ENCODE measurements at places on chromosomes 13 and 19.

DNA sequence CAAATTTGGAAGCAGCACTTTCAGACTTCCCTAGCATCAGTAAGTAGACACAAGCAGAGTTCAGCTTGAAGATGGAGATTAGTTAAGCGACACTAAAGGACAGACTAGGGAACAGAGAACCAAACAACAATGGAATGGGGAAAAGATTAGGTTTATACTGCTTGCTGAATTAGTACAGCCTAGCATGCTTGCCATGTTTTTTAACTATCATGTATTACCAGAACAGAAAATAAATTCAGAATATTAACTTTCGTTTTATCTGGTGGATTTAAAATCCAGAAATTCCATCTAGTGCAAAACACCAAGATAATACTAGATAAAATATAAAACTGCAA lies 451.5 kb upstream of the SLC10A2 start:
- no peak for DNase-seq

- DNase-seq: peak; percentile 66
Measured at GRCh38 chr19:17943274-17944221, 10.7 kb downstream of the CCDC124 start.

DNA sequence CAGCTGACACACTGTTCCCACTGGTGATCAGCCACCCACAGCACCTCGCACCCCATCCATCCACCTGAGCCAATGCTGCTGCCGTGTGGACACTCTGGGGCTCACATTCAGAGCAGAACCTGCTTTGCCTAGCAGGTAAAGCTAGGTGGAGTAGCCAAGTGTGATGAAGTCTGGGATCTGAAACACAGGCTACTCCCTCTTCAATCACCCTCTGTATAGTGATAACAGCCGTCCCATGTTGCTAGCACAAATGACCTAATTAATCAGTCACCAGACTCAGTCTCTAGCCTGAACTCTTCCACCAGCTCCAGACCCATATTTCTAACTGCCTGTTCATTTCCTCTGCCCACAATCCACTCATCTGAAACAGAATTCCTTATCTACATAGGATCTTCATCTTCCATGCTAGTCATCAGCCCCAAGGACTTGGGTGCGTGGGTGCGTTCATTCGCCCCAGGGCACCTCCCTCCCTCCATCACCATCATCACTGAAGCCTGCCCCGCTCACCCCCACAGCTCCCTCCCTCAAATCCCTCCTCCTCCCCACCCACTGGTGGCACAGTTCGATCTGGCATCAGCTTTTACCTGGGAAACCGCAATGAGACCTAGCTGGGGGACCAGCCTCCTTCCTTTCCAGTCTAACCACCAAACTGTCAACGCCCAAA lies 19.8 kb downstream of the STK24 start:
- DNase-seq: no peak

- no peak for DNase-seq
Measured at GRCh38 chr13:63636316-63636993, 2220.8 kb upstream of the PCDH20 start.

GRCh38 chr13:55517312-55517711 lies 1623.4 kb upstream of the PRR20A start:
- no peak for DNase-seq

- DNase-seq: no peak
Measured at GRCh38 chr13:78662467-78662866, 3.5 kb upstream of the OBI1 start.

DNA sequence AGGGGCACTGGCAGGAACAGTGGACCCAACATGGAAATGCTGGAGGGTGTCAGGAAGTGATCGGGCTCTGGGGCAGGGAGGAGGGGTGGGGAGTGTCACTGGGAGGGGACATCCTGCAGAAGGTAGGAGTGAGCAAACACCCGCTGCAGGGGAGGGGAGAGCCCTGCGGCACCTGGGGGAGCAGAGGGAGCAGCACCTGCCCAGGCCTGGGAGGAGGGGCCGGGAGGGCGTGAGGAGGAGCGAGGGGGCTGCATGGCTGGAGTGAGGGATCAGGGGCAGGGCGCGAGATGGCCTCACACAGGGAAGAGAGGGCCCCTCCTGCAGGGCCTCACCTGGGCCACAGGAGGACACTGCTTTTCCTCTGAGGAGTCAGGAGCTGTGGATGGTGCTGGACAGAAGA lies 4.1 kb downstream of the KLK2 start:
- DNase-seq: no peak

GRCh38 chr13:72295153-72295552 lies 428.1 kb upstream of the DACH1 start:
- DNase-seq: no peak

DNA sequence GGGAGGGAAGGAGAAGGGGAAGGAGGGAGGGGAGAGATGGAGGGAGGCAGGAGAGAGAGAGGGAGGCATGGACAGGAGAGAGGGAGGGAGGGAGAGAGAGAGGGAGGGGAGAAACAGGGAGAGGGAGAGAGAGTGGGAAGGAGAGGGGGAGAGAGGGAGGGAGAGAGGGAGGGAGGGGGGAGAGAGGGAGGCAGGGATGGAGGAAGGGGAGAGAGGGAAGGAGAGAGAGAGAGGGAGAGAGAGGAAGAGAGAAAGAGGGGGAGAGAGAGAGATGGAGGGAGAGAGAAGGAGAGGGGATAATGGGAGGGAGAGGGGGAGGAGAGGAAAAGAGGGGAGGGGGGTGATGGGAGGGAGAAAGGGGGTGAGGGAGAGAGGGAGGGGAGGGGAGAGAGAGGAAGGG lies 86.8 kb upstream of the VSTM2B start:
- DNase-seq: no peak

DNA sequence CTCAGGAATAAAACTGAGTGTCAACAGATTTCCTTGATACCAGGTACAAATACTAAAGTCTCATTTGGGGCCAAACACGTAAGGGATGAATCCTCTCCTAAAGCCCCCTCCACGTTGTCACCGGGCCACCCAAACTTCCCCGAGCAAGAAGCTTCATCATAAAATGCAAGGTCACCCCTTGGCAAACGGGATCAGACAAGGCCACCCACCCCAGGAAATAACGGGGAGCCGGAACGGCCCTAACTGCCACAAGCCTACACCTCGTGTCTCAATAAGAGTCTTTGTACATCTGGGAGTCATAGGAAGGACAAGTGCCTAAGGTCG lies 717 bp downstream of the EEF2 start:
- DNase-seq: no peak

GRCh38 chr13:97317933-97318332 lies 95.8 kb downstream of the MBNL2 start:
- DNase-seq: no peak

DNA sequence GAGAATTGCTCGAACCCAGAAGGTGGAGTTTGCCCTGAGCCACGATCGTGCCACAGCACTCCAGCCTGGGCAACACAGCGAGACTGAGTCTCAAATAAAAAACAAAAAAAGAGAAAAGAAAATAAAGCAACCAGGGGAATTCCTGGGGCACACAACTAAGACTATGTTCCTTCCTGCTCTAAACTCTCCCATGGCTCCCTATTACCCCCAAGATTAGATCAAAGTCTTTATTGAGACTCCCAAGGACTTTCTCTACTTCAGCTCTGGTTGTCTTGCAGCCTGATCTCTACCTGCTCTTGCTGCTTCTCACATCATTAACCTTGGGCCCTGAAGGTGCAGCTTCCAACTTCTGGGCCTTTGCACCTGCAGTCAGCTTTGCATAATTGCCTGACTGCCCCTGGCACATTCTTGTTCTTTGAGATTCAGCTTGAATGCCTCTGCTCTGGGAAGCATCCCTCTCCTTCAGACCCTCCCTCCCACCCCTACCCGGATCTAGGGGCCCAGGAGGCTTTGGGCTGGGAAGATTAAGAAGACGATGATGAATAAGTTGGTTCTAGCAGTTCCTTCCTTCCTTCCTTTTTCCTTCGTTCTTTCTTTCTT lies 16.8 kb upstream of the CERS4 start:
- DNase-seq: no peak

GRCh38 chr19:45349430-45349941 lies 8.9 kb downstream of the KLC3 start:
- DNase-seq: no peak

- peak; percentile 80 for DNase-seq
Measured at GRCh38 chr19:5891938-5892771, 11.4 kb downstream of the NDUFA11 start.

DNA sequence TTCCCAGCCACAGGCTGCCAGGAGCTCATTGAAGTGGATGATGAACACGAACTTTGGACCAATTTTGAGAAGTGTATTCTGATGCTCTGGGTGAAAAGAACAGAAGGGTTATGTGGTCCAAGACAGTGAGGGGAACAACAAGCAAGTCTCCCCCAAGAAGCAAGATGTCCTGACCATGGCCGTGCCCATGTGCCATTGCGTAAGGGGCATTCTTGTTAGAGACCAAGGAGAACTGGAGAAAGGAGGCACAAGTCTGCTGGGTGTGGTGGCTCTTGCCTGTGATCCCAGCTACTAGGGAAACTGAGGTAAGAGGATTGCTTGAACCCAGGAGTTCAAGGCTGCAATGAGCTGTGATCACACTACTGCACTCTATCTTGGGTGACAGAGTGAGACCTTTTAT lies 27.0 kb upstream of the UBAC2 start:
- no peak for DNase-seq

GRCh38 chr13:31827707-31828106 lies 88.4 kb downstream of the RXFP2 start:
- no peak for DNase-seq

- no peak for DNase-seq
Measured at GRCh38 chr19:7391218-7391670, 42.5 kb downstream of the ARHGEF18 start.

DNA sequence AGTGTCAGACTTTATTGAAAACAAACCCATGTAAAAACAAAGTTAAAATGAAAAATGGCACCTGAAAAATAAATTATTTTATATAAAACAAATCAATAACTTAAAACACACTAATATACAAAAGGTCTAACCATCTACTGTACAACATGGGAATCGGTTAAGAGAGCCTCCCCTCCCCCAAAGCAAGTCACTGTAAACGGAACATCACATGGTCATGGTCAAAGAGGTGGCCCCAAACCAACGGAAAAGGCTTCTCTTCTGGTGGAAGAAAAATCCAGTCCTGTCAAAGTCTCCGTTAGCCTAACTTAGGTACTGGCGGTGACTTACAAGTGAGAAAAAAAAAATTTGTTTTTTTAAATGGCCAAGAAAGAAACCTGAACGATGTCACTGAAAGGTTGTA lies 15.7 kb upstream of the TIMM44 start:
- DNase-seq: no peak

GRCh38 chr13:76828316-76828741 lies 57.9 kb downstream of the KCTD12 start:
- no peak for DNase-seq

- DNase-seq: no peak
Measured at GRCh38 chr19:33248104-33248503, 22.5 kb upstream of the SLC7A10 start.

GRCh38 chr19:31543456-31543855 lies 194.2 kb upstream of the TSHZ3 start:
- DNase-seq: peak; percentile 21

DNA sequence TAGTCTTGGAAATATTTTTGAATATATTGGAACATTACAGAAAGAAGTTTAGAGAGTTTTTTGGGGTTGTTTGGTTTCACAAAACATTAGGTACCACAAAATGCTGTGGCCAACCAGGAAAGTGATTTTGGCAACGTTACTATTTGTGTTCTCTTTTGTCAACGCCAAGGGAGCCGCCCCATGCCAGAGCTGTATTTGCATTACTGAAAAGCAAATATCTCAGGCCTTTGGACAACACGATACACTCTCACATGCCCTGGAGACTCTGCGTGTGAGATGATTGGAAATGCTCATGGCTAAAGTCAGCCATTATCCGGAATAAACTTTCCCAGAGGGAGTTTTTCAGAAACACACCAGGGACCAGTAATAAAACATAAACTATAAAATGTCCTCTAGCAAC lies 324.6 kb downstream of the SHISA2 start:
- no peak for DNase-seq

DNA sequence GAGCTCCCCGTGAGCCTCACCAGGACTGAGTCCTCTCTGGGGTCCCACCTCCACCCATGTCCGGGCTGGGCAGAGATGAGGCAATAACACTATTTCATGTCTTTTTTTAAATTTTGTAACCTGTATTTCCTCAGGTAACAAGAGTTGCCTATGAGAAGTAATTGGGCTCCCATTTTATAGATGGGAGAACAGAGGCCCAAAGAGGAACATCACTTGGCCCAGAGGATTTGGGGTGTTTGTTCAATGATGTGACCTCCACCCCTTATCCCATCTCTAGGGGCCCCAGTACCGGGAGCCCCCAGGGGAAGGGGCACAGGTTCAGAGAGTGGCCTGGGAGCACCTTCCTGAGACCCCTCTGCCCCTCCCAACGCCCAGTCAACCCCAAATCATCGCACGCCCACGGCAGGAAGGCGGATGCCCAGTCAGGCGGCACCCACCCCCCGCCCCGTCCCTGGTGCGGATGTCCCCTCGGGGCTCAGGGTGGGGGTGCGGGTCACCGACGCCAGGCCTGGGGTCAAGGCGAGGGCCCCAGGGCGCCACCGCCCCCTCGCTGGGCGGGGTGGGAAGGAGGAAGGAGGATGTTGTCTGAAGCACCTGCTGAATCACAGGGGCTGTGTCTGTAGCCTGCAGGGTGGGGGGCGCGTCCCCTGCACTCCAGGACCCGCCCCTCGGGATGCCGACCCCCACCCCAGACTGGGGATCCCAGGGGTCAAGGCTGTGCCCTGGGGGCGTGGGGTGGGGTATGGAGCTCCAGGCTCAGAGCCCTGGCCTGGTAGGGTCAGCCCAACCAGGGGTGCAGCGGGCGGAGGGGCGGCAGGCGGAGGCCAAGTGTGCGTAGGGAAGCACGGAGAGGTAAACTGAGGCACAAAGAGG lies 9.0 kb upstream of the CIRBP start:
- DNase-seq: peak; percentile 69

GRCh38 chr19:7748756-7749155 lies 1.4 kb upstream of the CD209 start:
- DNase-seq: no peak

- peak; percentile 75 for DNase-seq
Measured at GRCh38 chr19:343941-344624, 513 bp downstream of the MIER2 start.

DNA sequence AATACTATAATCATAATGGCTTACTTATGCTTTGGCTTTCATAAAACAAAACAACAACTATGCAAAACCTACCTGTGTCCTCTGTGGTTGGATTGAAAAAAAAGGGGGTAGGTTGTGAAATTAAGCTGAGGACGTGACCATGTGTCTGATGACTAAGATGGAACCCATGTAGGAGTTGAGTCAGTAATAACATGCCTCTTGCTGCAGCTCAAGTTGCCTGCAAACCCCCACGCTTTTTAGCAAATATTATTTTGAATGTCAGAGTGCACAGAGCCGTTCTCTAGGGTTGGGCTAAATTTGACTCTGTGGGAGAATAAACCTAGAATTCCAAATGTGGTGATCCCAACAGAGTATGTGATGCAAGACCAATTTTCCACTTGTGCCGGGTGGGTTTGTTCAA lies 209.3 kb downstream of the KCNRG start:
- no peak for DNase-seq

DNA sequence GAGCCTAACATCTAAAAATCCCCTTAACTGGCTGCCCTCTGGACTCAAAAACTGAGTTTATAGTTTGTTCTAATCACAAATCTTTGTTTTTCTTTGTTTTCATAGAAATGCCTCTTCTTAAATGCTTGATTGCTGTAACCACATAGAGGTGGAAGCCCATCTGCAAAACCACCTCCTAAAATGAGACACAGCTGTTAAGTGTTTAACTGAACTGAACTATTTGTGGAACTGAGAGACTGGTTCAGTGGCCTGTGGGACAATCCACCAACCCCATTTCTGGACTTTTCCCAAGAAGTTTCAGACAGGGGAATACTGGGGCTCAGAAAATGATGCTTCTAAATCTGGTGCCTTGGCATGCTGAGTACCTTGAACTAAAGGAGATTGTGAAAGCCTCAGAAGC lies 50.9 kb upstream of the TM9SF2 start:
- no peak for DNase-seq

- no peak for DNase-seq
Measured at GRCh38 chr19:40736661-40737060, 13.6 kb downstream of the ACTMAP start.
